AG04449 (cell line): ENCODE measurements at places on chromosomes 4 and X.

DNA sequence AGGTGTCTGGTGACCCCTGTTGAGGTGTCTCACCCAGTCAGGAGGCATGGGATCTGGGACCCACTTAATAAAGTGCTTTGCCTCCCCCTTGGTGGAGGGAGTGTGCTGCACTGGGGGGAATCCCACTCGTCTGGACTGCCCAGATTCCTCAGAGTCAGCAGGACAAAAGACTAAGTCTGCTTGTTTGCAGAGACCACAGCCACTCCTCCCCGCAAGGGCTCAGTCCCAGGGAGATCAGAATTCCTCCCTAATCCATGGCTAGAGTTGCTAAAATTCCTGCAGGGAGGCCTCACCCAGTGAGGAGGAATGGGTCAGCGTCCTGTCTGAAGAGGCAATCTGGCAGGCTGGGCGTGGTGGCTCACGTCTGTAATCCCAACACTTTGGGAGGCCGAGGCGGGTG lies 442.2 kb downstream of the PABPC4L start:
- no peak for DNase-seq

DNA sequence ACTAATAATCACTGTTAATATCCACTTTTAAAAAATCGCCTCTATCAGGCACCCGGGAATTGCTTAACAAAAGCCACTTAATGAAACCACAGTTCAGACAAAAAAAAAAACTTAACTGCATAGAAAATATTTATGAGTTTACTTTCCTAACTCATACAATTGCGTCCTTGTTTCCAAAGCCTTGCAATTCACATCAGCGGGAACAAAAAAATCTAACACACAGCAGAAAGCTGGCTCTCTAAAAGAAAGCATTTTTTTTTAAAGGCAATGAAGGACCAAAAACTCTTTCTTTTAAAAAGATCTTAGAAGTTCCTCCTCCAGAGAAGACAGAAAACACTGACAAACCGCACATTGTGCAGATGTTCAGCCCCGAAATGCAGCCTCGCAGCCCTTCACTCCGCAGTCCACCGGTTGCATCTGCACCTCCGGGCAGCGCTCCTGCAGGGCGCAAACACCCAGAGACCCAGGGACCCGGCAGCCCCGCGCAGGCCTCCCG lies 812 bp downstream of the FAT1 start:
- DNase-seq: no peak

DNA sequence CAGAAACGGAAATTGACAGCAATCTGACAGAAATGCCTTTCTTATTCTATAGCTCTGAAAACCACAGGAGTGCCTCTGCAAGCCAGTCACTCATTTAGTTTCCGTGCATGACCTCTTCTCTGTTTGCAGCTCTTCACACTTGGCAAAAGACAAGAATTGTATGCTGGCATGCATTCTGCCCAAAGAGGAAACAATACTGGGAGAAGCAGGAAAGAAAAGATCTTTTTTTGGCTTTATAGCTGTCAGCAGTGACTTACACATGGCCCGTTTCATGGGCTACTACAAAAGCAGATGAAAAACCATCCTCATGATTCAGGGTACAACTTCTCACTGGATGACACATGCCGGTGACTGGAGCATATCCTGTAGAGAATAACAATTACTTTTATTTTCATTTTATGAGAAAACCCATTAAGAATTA lies 249.4 kb downstream of the ADAMTS3 start:
- peak; percentile 7 for DNase-seq

GRCh38 chrX:150868625-150869024 lies 29.8 kb downstream of the CD99L2 start:
- peak; percentile 21 for DNase-seq

DNA sequence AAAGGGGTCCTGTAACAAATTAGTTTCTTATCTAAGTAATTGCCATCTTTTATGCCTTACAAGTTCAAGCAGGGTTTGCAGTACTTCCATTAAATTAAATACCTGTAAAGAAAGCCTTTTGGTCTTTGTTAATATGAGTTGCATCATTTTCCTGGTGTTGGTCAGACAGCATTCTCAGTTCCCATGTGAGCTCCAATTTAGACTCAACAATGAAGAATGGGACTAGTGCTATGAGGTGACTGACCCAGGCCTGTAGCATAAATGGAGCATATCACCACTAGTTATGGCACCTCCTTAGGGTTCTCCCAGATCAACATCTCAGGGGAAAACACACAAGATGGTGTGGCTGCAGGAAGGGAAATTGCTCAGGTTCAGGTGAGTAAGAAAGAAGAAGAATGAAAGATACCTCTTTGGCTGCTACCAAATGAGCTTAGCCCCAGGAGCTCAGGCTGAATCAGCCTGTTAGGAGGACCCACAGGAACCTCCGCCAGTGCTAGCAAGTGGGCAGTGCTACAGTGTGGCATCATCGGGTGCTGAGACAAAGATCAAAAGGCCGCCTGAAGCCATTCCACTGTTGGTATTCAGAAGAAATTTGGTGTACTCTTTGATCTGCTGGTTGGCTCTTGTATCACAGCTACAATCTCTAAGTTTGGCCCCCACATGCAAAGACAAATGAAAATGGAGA lies 1.8 kb downstream of the TTC29 start:
- no peak for DNase-seq

GRCh38 chr4:15234856-15235126 lies 193.0 kb upstream of the C1QTNF7 start:
- DNase-seq: peak; percentile 80

DNA sequence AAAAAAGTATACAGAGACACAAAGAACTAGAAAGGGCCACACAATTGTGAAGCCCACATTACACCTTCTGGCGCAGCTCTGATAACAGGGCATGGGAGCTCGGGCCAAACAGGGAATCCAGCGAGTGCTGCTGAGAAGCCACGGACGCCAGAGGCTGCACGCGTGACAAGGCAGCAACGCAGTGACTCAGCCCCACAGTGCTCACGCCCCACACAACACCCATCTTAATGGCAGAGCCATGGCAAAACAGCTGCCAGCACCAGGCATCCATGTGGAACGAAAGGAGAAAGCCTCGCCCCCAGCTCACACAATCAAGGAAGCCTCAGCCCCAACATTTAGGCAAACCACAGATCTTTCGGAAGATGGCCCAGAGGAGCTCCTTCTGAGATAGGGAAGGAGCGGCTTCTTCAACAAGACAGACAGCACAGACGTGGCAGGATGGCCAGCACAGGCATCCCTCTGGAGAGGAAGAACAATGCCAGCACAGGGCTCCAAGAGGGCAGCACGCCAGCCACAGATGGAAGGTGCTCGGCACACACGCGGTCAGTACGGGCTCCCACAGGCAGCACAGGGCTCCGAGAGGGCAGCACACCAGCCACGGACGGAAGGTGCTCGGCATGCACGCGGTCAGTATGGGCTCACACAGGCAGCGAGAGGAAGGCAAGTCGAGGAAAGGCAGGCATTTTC lies 33.1 kb downstream of the GAK start:
- DNase-seq: no peak

- no peak for DNase-seq
Measured at GRCh38 chr4:37682701-37683401, 3.3 kb downstream of the RELL1 start.

DNA sequence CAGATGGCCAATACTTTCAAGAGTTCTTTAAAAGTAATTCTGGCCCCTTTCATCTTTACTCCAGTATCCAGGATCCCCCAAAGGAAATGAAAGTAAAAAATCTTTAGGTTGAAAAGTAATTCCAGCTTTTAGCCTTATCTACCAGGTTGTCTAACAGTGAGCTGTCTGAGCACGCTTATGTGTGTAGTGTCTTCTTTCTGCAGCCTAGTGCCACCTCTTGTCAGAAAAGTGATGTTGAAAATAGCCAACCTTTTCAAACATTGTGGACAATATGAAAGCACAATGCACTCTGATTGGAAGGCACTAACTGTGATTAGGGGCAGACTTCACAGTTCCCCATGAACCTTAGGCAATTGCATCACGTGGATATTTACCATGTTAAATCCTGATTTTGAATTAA lies 92.1 kb downstream of the RELL1 start:
- DNase-seq: no peak

DNA sequence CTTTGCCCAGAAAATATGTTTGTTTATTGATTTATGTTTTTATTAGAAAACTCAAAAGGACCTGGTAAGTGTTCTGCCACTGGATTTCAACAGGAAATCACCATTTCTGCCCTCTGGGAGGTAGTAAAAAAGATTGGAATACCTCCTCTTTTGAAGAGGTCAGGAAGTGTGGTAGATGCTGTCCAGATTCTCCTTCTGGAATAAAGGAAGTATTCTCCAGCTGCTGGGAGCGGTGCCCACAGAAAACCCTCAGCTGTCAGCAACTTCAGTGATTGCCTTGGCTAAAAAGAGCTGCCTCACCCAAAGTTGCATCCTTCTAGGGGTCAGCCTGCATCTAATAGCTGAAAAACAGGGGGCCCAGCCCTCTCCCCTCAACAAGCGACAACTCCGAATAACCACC lies 13.8 kb upstream of the ZNF674 start:
- DNase-seq: no peak

GRCh38 chr4:89121387-89122068 lies 10.2 kb downstream of the TIGD2 start:
- no peak for DNase-seq

GRCh38 chr4:78613522-78614321 lies 62.2 kb downstream of the ANXA3 start:
- no peak for DNase-seq

DNA sequence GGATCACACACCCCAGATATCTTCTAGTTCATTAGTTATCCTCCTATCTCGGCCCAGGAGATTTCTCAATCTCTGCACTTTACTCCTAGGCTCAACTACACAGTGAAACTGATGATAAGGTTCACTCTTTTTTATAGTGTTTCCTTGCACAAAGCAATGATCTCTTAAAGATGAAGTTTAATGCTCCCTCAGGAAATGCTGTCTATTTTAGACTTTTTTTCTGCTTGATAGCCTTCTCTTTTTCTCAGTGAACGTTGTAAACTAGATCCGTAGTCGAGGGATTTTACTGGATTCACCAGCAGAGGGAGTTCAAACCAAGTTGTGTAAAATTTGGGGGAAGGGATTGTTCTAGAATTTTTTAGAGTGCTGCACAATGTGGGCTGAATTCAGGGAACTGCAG lies 269.6 kb downstream of the GBA3 start:
- no peak for DNase-seq

DNA sequence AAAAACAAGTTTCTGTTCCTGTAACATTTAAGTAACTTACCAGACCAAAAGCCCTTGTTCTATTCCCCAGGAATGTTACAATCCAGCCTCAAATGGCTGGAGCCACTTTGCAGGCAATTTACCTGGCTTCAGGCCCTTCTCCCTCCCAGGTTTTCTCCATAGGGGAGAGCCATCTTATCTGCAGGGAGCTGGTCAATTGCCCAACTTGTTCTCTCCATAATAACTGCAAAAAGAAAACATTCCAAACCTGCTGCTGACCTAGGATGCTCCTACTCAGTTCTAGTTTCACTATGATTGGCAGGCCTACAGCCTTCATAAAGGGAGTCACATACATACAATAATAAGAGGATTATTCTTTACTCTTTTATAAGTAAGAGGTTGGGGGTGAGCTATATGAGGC lies 670.7 kb downstream of the PCDH7 start:
- no peak for DNase-seq
